ENCODE measurements at places on chromosomes 4 and X. TPM values are rescaled to one million over a fixed set of nuclear protein-coding genes. Genes with fewer than 3 reads are reported as not detected.

The FABP2 gene
- total RNA-seq, result not detected

The CNGA1 gene
- not detected for total RNA-seq

The NEXMIF gene
- 0.53 TPM for total RNA-seq

The CT55 gene
- total RNA-seq, result not detected

The CSAG3 gene
- total RNA-seq, result not detected

The COL25A1 gene
- 5.6 TPM for total RNA-seq

The HTRA3 gene
- total RNA-seq, result 52.6 TPM

DNA sequence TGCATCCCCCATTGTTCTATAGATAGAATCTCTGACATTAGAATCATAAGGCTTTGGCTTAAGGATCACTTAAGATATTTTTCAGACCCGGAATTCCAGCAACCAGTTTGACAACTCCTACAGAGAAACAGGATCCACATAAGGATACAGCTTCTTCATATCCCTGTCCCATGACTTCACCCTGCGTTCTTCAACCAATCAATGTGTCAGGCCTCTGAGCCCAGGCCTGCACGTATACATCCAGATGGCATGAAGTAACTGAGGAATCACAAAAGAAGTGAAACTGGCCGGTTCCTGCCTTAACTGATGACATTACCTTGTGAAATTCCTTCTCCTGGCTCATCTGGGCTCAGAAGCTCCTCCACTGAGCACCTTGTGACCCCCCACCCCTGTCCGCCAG is 85.1 kb downstream of the MFAP3L start:
- DNase-seq, result no peak

GRCh38 chr4:173490817-173491528 is 39.1 kb downstream of the HAND2 start:
- no peak for DNase-seq

DNA sequence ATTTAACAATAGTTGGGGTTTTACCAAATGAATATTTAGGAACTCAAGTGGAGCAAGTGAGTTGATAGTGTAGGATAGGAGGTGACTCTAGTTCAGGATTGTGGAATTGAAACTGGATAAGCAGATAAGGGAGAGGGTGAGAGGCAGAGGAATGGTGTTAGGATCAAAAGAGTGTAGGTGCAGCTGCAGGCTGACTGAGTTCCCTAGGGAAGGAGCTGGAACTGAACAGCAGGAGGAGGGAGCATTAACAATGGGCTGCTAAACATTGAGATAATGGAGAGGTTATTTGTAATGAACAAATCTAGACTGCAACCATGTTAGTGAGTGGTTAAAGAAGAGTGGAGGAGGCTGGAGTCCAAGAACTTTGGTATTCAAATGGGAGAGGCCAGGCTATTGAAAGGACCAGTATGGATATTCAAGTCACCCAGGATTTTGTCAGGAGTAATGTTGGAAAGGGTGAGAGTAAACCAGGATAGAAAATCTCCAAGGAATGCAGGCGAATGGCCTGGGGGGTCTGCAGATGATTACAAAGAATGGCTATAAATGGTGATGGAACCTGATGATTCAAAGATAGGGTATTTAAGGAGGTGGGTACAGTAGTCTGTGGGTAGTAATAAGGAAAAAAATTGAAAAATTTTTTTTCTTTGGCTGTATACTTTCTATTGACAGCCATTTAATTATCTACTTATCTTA is 497.1 kb upstream of the TENM3 start:
- DNase-seq, result no peak

- no peak for DNase-seq
Observed at GRCh38 chr4:169253904-169254303, 16.9 kb downstream of the SH3RF1 start.

DNA sequence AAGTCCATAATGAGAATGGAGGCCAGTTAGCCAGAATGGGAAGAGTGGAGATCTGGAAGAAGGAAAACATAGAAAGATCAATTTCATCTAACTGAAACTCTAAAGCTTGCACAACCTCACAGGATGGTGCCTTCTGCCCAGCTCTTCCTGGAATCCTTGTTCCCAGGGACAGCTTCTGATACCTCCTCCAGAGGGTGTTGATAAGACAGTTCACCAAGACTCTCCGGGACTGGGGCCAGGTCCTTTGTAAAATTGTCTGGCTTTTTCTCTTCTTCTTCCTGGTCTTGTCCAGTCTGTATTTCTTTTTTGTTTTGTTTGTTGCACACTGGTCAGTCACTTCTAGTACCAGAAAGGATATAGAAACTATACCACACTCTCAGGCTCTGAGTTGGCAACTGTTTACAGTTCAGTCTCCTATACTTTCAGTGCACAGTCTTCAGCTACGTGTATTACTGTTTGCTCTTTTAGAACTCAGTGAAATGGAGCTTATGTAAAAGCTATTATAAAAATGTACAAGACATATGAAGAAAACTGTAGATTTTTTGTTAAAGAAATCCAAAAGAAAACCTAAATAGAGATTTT is 142.8 kb upstream of the RPL34 start:
- no peak for DNase-seq

- DNase-seq, result no peak
Observed at GRCh38 chrX:7346021-7346420, 198.1 kb upstream of the PUDP start.

- no peak for DNase-seq
Observed at GRCh38 chr4:145102619-145103018, 4.5 kb downstream of the ABCE1 start.

DNA sequence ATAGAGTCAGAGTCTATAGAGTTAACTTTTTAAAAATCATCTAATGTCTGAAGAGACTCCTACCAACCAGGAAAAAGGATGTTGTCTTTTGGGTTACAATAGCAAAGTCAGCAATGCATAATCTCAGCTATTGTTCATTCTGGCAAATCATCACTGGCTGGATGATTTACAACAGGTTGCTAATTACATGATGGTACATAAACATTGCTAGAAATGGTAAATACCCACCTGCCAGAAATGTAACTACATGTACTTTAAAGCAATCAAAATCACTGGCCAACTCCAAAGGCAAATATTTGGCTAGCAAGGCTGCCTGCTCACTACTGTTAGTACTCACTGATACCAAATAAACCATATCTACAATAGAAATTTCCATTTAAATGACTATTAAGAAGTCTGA is 91.1 kb downstream of the PPP3CA start:
- no peak for DNase-seq

DNA sequence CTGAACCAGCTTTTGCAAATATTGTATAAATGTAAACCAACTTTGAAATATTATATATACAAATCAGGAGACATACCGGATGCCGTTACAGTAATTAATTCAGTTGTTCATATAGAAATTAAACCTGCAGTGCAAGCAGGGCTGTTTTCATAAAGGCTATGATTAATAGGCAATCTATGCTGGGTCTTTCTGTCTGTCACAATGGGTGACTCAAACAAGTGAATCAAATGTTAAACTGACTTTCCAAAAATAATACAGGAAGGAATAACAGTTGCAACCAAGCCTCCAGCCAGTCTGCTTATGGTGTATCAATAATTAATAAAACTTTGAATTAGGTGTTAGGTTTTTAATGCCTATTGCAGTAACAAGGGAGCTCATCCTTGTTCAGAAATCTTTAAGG is 43.9 kb downstream of the GABRB1 start:
- no peak for DNase-seq

- DNase-seq, result no peak
Observed at GRCh38 chrX:4129626-4130025, 416.2 kb upstream of the PRKX start.

DNA sequence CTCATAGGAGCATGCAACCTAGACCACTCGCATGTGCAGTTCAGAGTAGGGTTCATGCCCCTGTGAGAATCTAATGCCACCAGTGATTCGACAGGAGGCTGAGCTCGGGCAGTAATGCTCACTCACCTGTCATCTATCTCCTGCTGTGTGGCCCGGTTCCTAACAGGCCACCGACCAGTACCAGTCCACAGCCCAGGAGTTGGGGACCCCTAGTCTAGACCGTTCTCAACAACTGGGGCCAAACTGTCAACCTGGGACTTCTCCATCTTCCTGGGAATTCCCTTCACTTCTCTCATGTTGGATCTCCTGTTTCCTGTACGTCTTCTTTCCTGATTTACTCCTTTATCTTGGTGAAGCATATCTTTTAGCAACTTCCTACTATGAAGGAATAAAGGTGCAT is 79.4 kb upstream of the HELT start:
- DNase-seq, result no peak

DNA sequence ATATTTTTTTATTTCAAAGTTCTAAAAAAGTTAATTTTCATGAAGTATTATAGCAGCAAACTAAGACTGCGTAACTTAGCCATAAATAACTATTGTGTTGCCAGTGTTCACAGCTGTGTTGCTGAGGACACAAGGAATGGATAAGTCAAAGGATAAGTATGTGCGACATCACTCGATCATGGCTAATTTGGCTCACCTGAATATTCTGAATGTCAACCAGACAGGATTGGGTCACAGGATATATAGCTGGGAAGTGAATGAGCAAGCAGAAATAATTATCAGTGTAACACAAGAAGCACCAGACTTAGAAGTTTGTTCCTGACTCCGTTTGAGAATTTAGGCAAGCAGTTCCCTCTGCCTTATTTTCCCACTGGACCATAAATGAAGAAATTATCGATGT is 33.9 kb downstream of the PRDM8 start:
- DNase-seq, result no peak

DNA sequence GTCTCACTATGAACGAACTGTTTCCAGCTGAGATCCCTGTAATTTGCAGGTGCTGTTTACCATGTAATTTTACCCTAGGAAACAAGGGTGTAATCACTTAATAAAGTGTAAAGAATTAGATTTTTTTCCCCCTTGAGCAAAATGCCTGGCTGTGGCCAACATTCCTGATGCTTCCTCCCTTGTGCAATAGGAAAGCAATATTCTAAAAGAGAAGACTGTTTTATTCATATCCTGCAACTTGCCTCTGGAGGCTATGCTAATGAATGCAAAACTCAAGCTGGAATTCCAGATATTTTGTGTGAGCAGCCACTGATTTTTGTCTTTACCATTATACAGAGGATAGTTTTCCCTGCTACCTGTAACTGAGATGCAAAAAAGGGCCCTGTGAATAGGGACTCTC is 98.0 kb downstream of the AWAT2 start:
- DNase-seq, result no peak

DNA sequence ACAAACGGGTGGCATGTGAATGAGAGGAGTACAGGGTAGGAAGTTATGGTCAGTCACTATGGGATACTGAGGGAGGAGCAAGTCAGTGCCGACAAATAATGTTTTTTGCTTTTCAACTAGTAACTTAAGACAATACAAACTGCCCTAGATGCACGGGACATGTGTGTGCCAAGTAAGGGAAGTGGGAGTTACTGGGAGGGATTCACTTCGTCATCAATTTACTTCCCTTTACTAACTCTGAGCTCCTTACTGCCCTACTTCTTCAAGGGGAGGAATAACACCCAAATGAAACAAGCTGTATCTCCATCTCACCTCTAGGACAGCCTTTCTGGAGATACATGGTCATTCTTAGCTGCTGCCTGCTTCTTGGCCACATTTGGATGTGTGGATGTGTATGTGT is 97.7 kb downstream of the DGKK start:
- DNase-seq, result no peak

- DNase-seq, result no peak
Observed at GRCh38 chr4:52755426-52755825, 4.2 kb upstream of the ERVMER34-1 start.

DNA sequence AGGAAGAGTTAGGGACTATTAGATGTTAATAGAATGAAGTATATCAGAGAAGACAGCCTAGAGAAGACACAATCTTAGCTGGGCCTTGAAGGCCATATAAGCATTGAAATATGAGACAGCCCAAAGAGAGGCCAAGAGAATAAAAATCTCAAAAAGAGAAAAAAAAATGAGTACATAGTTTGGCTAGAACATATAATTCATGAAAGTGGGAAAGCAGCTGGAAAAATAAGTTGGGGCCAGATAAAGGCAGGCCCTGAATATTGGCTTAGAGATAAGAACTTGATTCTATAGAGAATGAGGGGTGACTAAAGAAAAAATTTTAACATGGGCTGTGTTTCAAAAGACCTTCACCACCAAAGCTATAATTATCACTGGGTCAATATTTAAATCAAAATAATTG is 7.4 kb upstream of the UTP3 start:
- DNase-seq, result no peak

- DNase-seq, result no peak
Observed at GRCh38 chrX:115897956-115898355, 272.6 kb upstream of the AGTR2 start.

Measured in ascending aorta (tissue), 2 donors.